ENCODE measurements at places on chromosomes 3 and 15.

DNA sequence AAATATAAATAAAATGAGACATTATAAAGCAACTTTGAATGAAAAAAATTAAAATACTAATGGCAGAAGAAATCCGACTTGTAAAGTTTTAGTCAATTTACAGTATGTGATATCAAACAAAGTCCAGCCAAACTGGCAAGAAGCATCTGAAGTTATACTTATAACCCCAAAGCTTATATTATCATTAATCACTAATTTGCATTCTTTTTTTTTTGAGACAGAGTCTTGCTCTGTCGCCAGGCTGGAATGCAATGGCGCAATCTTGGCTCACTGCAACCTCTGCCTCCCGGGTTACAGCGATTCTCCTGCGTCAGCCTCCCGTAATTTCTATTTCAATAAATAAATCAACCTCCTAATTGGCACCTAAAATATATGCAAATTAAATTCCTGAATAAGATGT is 80.1 kb downstream of the AQR start:
- no peak for DNase-seq

GRCh38 chr15:26870346-26870745 is 3.5 kb downstream of the GABRA5 start:
- no peak for DNase-seq

DNA sequence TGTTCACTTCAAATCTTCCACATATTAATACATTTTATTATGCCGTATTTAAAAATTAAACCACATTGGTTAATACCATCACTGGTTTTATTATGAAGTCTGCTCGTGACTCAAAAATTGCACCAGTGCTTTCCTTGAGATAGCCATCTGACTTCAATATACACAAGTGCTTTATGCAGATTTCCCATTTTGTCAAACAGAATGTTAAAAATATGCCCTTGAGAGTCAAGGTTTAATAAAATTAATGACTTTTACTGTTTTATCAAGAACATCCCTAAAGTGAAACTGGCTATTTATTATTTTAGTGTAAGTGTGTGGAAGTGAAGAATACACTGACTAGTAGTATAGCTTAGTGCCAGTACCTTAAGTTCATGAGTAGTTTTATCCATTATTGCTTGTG is 139.3 kb upstream of the SOX2 start:
- no peak for DNase-seq

GRCh38 chr3:184426691-184427141 is 46.9 kb downstream of the CHRD start:
- no peak for DNase-seq

DNA sequence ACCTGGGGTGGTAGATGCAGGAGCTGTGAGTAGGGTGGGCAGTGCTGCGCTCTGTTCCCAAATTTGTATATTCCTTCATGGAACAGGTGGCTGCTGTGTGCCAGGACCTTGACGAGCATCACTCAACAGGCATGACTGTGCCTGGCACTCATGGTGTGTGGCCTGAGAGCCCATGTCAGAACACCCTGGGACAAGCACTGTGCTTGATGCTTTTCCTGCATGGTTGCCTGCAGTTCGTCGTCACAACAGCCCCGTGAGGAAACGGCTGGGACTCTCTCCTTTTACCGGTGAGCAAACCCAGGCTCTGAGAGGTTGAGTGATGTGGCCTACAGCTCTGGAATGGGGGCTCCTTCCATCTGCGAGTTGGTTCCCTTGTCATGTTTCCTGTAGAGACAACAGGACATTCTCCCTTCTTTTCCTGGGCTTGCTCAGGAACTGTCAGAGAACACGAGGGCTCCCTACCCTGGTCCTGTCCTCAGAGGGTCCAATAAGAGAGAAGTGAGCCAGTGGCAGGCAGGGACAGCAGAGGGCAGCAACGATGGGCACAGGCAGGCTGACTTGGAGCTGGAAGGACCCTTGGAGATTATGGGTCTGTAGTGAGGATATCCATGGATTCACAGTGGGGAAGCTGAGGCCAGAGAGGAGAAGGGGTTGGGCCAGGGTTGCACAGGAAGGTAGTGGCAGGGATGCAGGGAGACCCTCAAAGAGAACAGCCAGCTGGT is 37.4 kb downstream of the PRKCD start:
- no peak for DNase-seq

DNA sequence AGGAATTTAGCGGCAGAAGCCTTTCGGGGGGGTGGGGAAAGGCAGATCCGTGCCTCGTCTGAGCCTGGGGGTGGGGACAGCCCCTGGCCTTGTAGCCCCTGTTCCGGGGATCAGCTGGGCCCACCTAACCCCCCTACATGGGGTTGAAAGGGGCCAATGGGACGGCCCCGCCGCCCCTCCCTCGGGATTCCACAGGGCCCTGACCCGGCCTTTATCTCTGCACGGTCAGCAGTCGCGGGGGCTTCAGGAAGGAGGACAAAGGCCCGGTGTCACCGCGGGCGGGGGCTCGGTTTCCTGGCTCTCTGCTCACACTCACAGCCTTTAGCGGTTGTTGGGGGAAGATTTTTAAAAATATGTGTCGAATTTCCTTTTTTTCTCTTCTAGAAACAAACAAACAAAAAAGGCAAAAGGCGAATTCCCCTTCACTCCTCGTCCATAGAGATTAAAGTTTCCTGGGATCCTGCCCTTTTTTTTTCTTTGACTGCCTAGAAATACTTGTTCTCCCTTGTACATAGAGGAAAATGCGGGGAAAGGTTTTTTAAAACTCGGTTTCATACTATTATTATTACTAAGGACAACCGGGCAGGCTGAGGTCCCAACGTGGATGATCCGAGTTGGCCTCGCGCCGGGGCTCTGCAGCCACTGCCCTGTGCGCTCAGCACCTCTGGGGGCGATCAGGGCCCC is 7.9 kb downstream of the FOXL2 start:
- no peak for DNase-seq

- DNase-seq, result no peak
Observed at GRCh38 chr3:72791161-72791560, 57.1 kb downstream of the SHQ1 start.

DNA sequence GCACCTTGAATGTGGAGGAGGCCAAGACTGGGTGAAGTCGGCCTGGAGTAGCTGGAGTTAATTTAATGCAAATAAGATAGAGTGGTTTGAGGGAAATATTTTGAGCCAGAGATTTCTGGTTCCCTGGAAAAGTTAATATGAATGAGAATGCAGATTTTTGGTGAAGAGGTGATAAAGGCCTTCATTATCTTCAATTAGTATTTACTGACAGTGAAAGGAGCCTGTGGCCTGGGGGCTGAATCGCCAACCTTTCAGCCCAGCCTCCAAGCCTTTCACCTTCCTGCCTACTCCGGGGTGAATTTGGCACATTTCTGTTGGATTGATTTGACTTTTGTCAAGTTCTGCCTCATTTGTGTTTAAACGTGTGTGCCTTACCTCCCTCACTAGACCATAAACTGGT is 147.8 kb downstream of the SOX2 start:
- no peak for DNase-seq

GRCh38 chr15:40343512-40343911 is 2.8 kb upstream of the CCDC9B start:
- no peak for DNase-seq

GRCh38 chr3:125110016-125110875 is 54.4 kb upstream of the HEG1 start:
- DNase-seq, result no peak

GRCh38 chr3:43468133-43468532 is 153.7 kb downstream of the ANO10 start:
- DNase-seq, result no peak

GRCh38 chr3:79057756-79058155 is 710.0 kb downstream of the ROBO1 start:
- DNase-seq, result no peak

DNA sequence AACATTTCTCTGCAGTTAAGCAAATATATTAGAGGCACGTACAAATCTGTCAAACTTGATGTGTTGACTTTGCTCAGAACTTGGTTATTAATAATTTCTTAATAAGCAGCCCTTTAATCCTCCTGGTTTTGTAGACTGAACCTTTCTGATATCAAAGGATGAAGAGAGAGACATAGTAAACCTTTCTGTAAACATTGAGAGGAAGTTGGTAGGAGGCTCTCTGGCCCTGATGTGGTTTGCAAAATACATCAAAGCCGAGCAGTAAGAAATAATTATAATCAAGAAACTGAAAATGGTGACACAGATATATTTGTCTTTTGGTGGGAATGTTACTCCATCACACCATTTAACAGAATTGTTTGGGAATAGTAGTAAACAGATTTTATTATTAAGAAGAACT is 111.9 kb downstream of the OXSM start:
- DNase-seq, result no peak

DNA sequence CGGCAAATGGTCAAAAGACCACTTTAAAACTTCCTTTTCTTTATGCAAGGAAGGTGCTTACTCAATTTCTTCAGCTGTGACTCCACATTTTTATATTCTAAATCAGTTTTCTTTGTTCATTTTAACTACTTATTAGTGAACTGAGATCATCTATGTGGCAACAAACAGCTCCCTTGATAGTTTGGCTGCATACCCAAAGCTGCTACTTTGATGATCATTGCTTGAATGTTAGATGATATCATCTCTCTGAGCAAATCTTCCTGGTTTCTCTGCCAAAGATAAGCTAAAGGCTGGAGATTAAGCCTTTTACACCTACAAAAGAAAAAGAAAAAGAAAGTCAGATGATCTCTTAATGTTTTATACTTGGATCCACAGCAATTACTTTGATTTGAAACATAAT is 95.5 kb downstream of the DPH6 start:
- DNase-seq, result no peak

GRCh38 chr3:63970631-63971475 is 52.4 kb downstream of the PSMD6 start:
- DNase-seq, result no peak

DNA sequence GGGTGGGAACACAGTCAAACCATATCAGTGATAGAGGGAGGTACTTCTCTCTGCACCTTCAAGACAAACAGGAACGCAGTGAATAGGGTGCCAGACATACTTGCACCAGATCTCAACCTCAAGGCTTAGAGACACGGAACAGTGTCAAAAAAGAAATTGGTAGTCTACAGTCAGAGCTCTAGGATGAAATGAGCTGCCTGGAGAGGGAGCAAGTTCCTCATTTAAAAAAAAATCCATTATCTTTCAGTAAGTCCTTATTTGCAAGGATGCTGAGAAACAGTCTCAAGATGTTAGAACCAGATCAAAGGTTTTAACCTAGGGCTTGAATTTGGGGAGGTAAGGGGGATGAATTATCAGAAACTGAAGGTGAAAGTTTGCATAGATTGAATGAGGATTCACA is 20.2 kb upstream of the LMCD1 start:
- DNase-seq, result no peak

DNA sequence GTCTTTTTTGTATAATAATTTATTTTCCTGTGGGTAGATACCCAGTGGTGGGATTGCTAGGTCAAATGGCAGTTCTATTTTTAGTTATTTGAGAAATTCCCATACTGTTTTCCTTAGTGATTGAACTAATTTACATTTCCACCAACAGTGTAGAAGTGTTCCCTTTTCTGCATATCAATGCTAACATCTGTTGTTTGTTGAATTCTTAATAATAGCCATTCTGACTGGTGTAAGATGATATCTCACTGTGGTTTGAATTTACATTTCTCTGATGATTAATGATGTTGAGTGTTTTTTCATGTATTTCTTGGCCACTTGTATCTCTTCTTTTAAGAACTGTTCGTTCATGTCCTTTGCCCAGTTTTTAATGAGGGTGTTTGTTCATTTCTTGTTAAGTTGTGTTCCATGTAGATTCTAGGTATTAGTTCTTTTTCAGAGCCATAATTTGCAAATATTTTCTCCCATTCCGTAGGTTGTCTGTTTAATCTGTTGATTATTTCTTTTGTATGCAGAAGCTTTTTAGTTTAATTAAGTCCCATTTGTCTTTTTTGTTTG is 713.3 kb upstream of the EPHA6 start:
- no peak for DNase-seq

- DNase-seq, result no peak
Observed at GRCh38 chr15:92629975-92630626, 25.5 kb downstream of the FAM174B start.

- no peak for DNase-seq
Observed at GRCh38 chr15:29316422-29316821, 46.8 kb upstream of the NSMCE3 start.

GRCh38 chr3:37457378-37458065 is 283.1 kb upstream of the LRRFIP2 start:
- DNase-seq, result no peak

GRCh38 chr3:179745716-179746115 is 92.9 kb downstream of the USP13 start:
- DNase-seq, result no peak

DNA sequence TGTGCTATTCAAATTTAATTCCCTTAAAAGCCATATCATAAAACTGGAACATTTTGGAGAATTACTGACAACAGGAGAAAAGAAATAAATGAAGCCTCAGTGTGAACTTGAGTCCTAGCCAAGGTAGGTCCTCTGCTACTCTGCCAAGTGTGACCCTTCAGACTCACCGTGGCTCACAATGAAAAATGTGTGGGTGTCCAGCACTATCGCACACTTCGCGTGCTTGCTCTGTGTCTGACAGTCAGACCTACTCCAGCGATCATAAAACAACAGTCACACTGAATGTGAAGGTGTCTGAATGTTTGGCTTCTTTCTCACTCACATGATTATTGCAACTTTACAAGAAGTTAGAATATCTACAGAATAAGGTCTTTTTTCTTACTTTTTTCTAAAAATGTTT is 65.8 kb upstream of the TRA2B start:
- DNase-seq, result no peak

- DNase-seq, result no peak
Observed at GRCh38 chr3:45538641-45538986, 55.9 kb upstream of the LIMD1 start.

DNA sequence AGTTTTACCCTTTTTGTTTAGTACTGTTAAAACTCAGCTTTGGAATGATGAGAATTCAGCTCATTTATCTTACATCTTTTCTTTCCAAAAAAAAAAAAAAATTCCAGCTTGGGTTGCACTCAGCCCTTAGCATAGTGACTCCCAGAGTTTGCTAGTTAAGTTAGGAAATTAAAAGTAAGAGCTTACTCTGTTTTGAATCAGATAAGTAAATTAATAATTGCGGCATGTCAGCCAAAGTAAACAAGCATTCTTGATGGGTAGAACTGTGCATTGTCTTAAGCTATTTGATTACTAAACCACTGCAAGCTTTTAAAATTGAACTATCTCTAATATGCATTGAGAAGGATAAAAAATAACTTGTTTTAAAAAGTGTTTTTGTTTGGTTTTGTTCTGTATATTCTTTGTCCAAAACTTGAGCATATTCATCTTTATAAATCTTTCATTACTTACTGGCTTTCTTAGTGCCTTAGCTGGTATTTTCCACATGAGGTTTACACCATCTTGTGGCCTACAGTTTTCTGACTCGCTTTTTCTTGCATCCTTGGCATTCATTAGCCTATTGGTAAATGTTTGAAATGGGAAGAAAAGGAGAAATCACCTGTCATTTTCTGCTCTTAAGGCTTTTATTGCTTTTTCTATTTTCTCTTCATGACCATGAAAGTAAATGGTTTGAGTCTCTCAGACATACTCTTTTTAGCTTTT is 107.6 kb downstream of the FILIP1L start:
- DNase-seq, result no peak

- no peak for DNase-seq
Observed at GRCh38 chr15:80785335-80785734, 6.2 kb downstream of the CEMIP start.

Measured in NCI-H1417 treated with DMSO at 0.1 percent for 48 hours (cell line).